ENCODE measurements at places on chromosomes 16 and 17.

DNA sequence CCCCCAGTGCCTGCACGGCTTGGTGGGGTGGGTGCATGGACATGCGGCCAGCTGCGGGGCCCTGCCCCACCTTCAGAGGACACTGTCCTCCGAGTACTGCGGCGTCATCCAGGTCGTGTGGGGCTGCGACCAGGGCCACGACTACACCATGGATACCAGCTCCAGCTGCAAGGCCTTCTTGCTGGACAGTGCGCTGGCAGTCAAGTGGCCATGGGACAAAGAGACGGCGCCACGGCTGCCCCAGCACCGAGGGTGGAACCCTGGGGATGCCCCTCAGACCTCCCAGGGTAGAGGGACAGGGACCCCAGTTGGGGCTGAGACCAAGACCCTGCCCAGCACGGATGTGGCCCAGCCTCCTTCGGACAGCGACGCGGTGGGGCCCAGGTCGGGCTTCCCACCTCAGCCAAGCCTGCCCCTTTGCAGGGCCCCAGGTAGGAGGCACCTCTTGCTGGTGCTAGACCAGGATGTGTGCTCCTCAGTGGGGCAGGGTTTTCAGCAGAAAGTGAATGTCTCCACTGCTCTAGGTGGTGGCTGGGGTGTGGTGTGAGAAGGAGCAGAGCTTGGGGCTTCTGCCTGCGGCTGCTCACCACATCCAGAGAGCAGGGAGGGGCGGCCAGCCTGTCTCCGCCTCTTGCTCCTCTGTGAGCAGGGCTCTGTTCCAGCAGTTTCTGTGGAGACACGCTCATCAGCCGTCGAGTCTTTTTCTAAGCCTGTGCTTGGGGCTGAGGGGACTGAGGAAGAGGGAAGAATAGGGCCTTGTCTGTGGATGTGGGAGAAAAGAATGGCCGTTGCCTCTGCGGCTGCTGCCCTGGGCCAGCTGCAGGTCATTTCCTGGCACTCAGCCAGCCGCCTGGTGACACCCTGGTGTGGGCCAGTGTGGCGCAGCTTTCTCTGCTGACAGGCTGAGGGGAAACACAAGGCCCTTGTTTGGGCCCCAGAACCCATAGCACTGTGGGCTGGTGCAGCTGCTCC is 2.2 kb downstream of the ZNF276 start:
- no peak for DNase-seq
- peaks cover 76% of the 10 kb centered on the region for H3K36me3 ChIP-seq
- H3K27me3 ChIP-seq, result no peaks in the 10 kb centered on the region
- H3K4me1 ChIP-seq, result peaks cover 30% of the 10 kb centered on the region
- no peak overlapping the region for H3K27ac ChIP-seq

- H3K36me3 ChIP-seq, result no peaks in the 10 kb centered on the region
- no peak overlapping the region for H3K4me3 ChIP-seq
- no peak for DNase-seq
- H3K4me1 ChIP-seq, result no peaks in the 10 kb centered on the region
- H3K27ac ChIP-seq, result no peak overlapping the region
- H3K27me3 ChIP-seq, result 0 out of 2 replicates have a peak, but pooled peaks cover 6% of the 10 kb centered on the region
Measured at GRCh38 chr17:64392300-64392699, 1.6 kb upstream of the PECAM1 start.

DNA sequence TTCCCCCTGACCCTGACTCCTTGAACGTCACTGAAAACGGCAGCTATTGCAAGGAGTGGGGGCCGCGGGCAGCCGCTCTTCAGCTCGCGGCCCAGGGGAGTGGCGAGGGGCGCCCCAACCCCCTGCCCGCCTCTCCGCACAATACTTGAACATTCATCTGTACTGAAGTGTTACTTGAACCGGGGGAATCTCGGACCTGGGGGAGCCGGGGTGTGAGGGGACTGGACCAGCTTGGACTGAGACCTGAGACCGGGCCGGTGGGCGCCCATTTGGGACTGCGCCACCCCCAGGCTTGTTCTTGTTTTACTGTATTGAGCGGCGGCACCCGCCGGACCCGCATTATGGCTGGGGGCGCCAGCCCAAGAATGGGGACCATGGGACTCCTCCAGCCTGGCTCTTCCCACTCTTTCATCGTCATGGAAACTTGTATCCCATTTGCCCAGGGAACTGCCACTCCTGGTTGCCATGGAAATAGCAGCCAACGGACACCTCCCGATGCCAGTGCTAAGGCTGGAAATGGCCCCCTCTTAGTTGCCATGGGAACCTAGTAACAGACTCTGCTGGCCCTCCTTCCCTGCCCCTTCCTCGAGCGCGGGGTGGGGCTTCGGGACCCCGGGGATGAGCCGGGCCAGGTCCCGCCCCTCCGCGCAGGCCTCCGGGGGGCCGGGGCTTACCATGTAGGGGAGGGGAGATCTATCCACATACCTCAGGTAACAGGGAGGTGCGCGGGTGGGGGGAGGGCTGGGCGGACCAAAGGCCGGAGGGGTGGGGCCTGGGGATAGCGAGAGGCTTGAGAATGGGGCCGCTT is 805 bp upstream of the ORAI3 start:
- peak overlapping the region; percentile 46 for H3K27ac ChIP-seq
- peak overlapping the region; percentile 91 for H3K4me3 ChIP-seq
- no peaks in the 10 kb centered on the region for H3K27me3 ChIP-seq
- peaks cover 17% of the 10 kb centered on the region for H3K4me1 ChIP-seq
- DNase-seq, result peak; percentile 93

DNA sequence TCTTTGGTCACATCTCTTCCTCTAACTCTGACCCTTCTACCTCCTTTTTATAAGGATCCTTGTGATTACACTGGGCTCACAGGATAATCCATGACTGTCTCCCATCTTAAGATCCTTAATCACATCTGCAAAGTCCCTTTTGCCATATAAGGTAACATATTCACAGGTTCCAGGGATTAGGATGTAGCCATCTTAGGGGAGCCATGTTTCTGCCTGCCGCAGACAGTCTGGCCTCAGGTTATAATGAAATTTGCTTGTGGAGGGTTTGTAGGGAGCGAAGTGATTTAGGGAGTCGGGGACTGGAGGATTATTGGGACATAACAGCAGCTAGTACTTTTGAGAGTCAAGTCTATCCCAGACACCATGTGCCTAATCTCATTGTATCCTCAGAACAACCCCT is 7.7 kb downstream of the EEF2K start:
- no peak overlapping the region for H3K27ac ChIP-seq
- H3K27me3 ChIP-seq, result no peaks in the 10 kb centered on the region
- peaks cover 8% of the 10 kb centered on the region for H3K36me3 ChIP-seq
- H3K4me3 ChIP-seq, result no peak overlapping the region
- no peak for DNase-seq
- H3K4me1 ChIP-seq, result peaks cover 27% of the 10 kb centered on the region

DNA sequence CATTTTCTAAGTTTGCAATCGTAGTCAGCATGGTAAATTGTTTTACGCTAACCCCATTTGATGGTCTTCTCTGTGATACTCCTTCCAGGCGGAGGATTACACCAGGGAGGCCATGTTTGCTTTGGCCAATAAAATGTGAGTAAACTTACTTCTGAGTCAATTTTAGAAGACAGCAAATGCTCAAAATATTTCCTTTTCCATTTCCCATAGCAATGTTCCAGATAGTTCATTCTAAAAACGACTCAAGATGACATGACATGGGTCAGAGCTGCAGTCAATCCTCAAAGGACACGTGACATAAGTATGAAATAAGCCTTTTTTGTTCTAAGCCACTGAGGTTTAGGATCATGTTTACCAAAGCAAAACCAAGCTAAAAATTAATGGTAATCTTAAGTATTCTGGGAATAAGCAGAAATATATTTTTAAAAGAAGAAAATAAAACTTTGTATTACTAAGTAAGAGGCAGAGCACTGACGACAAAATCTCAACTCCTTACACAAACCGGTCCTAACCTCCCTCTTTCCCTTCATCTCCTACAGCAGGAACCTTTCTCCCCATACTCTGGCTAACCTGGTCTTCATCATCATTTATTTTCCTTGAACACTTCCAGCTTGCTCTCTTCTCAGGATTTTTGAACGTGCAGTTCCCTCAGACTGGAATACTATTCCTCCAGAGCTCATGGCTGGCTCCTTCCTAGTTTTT is 266.2 kb downstream of the CEP112 start:
- DNase-seq, result no peak
- H3K4me3 ChIP-seq, result no peak overlapping the region
- H3K27me3 ChIP-seq, result no peaks in the 10 kb centered on the region
- no peaks in the 10 kb centered on the region for H3K36me3 ChIP-seq
- H3K27ac ChIP-seq, result no peak overlapping the region

GRCh38 chr16:178668-179015 is 1.6 kb upstream of the HBQ1 start:
- no peak overlapping the region for H3K4me3 ChIP-seq
- no peak overlapping the region for H3K27ac ChIP-seq
- H3K36me3 ChIP-seq, result no peaks in the 10 kb centered on the region
- no peak for DNase-seq

DNA sequence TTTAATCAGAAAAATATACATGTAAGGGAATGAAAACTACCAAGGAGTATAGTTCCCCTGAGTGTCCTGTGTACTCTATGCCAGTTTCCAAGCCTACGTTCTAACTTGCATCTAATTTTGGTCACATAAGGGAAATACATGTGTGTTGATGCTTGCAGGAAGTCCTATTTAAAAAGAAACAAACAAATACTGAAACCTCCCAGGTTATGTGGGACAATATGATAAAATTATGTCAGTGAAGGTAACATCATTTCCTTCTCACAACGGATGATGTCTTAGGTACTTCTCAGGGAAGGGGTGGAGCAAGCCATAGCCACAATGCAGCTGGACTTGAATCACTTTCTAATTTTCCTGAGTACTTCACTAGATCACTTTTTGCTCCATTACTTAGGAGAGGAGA is 115.9 kb downstream of the ZFHX3 start:
- DNase-seq, result no peak
- no peaks in the 10 kb centered on the region for H3K27me3 ChIP-seq
- no peak overlapping the region for H3K4me3 ChIP-seq
- no peaks in the 10 kb centered on the region for H3K36me3 ChIP-seq
- H3K4me1 ChIP-seq, result peaks cover 8% of the 10 kb centered on the region

GRCh38 chr17:44865931-44866330 is 18.2 kb downstream of the HIGD1B start:
- no peaks in the 10 kb centered on the region for H3K27me3 ChIP-seq
- peaks cover 90% of the 10 kb centered on the region for H3K36me3 ChIP-seq
- H3K27ac ChIP-seq, result peak overlapping the region; percentile 51

DNA sequence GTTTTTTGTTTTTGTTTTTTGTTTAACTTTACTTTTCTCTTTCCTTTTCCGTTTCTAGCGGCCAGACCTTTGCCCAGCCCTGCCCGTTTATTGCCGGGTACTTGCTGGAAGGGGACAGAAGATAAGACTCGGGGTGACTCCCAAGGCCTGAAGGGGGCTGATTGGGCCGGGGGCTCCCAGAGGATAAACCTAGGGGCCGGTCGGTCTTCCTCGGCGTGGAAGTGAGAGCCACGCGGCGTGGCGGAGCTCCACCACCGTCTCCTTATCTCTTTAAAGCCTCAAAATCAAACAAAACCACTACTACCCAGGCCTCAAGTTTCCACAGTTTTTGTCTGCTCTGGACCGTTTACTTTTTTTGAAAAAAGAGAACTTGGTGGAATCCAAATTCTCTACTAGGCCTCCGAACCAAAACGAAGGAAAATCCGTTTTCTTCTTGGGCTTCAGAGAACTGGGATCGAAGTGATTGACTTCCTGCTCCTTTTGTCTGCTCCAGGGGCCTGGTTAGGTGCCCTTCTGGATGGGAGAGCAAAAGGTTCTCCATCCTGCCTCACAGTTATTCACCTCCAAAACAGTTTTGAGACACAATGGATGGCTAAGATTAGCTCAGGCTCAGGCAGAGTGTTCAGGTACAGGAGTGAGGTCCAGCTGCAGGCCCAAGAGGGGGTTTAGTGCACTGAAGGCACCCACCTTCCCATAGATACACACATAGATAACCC is 8.5 kb upstream of the HOXB9 start:
- DNase-seq, result no peak
- no peaks in the 10 kb centered on the region for H3K36me3 ChIP-seq
- no peak overlapping the region for H3K27ac ChIP-seq

- H3K27me3 ChIP-seq, result no peaks in the 10 kb centered on the region
- no peaks in the 10 kb centered on the region for H3K4me1 ChIP-seq
- no peak overlapping the region for H3K27ac ChIP-seq
Measured at GRCh38 chr17:61488878-61489718, 36.9 kb downstream of the TBX4 start.

GRCh38 chr16:19210280-19210924 is 42.4 kb downstream of the SYT17 start:
- H3K27ac ChIP-seq, result peak overlapping the region; percentile 32
- peak; percentile 78 for DNase-seq
- H3K4me3 ChIP-seq, result no peak overlapping the region
- H3K4me1 ChIP-seq, result peaks cover 13% of the 10 kb centered on the region
- H3K36me3 ChIP-seq, result no peaks in the 10 kb centered on the region

- no peak overlapping the region for H3K4me3 ChIP-seq
- no peak for DNase-seq
- H3K4me1 ChIP-seq, result no peaks in the 10 kb centered on the region
- no peaks in the 10 kb centered on the region for H3K27me3 ChIP-seq
Measured at GRCh38 chr16:23015580-23015979, 133.7 kb downstream of the USP31 start.

DNA sequence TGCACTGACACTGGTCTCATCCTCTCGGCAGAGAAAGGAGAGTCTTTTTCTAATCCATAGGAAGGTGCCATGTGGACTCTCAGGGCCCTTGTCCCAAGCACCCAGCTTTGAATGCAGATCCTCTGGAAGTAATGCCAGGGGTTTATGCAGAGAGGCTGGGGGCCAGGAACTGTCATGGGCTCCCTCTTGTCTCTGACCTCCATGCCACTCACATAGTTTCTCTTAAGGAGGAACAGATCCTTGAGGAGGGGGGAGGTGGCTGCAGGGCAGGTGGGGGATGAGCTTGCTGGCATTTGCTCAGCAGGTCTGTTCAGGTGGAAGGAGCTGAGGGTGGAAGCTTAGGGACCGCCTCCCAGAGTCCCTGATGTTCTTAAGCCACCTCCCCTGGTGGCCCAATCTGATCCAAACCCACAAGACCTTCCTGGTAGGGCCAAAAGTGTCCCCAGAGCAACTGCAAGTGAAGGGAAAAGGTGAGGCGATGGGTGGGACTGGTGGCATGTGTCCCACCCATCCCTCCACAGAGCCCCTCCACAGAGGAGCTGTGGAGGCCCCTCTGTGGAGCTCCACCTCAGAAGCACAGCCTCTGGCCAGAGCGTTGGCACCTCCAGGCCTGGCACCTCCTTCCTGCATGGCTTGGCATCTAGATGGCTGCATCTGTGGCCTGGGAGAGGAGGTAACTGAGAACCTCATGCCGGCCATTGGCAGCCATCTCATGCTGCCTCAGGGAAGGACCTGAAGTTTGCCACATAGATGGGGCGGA is 9.2 kb downstream of the NECAB2 start:
- no peaks in the 10 kb centered on the region for H3K36me3 ChIP-seq
- no peak overlapping the region for H3K4me3 ChIP-seq
- H3K4me1 ChIP-seq, result no peaks in the 10 kb centered on the region
- no peak overlapping the region for H3K27ac ChIP-seq
- DNase-seq, result no peak
- 0 out of 2 replicates have a peak, but pooled peaks cover 3% of the 10 kb centered on the region for H3K27me3 ChIP-seq

- H3K27ac ChIP-seq, result no peak overlapping the region
- DNase-seq, result no peak
- H3K36me3 ChIP-seq, result peaks cover 27% of the 10 kb centered on the region
- peaks cover 9% of the 10 kb centered on the region for H3K4me1 ChIP-seq
- H3K4me3 ChIP-seq, result no peak overlapping the region
Measured at GRCh38 chr17:32335687-32336086, 6.3 kb downstream of the C17orf75 start.

- H3K4me1 ChIP-seq, result no peaks in the 10 kb centered on the region
- no peak overlapping the region for H3K27ac ChIP-seq
- H3K27me3 ChIP-seq, result no peaks in the 10 kb centered on the region
- no peak for DNase-seq
Measured at GRCh38 chr16:56921571-56921970, 10.4 kb upstream of the HERPUD1 start.
